Heart right ventricle (tissue), 16 donors: ENCODE measurements at places on chromosomes 12 and 14. TPM values are rescaled to one million over a fixed set of nuclear protein-coding genes. Genes with fewer than 3 reads are reported as not detected.

- no peak for DNase-seq
Observed at GRCh38 chr12:115574826-115575225, 702.7 kb downstream of the MED13L start.

DNA sequence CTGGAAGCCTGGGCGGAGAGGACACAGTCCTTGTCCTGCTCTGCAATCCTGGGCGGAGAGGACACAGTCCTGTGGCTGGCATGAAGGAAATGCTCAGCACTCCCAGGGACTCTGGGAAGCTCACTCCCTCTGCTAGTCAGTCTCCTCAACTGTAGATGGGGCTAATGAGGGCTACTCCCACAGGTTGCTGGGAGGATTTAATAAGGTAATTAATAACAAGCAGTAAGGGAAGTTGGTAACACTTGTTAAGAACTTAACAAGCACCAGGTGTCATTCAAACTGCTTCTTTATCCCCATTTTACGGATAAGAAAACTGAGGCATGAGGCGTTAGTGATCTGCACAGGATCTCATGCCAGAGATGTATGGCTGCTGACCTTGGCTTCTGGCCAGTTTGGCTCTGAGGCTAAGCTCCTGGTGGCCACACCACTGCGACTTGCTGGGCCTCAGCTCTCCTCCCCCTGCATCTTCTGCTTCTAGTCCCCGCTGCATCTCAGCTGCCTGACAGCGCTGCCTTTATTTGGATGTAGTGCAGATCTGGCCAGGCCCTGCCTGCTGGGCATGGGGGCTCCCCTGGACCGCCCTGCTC lies 54.1 kb upstream of the BEGAIN start:
- no peak for DNase-seq

PDZRN4 gene
- not detected for total RNA-seq

DNA sequence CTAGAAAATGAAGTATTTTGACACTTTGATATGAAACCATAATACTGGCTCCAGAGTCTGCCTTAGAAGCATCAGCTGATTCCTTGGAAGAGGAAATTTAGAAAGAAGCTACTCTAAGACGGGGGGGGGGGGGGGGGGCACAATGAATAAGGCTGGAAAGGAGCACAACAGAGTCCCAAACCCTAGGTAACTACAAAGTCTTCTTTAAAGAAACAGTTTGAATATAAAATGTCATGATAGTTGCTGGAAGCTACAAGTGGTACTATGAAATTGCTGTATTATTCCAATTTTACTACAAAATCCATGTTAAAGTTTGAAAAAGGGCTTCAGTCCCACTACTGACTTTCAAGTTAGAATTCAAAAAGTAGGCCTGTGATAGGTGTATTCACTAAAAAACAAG lies 31.6 kb downstream of the CDK17 start:
- no peak for DNase-seq

DNA sequence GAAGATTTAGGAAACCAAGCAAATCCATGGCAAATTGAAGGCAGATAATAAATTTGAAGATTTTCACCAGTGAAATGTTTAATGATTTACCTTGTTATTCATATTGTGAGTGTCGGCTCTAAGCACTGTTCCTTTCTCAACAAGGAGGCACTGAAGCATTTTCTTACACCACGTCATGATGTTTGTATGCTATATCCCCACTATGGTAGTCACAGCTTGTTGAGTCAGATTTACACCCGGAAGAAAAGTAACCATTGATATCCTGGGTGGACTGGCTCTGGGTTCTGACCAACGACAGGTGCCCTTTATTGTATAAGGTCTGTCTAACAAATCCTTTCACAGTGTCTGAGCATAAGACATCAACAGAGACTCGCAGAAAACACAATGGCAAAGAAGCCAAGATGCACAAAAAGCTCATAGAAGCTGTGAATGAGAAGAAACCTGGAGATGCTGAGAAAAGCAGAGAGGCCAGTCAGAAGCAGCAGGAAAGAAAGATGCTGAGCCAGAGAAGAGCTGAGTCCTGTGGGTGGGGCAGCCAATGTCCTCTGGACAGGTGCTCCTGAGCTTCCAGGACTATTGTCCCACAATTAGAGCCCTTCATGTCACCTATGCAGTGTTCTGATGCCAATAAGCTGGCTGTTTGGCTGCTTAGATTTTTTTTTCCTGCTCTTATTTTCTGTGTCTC lies 49.7 kb upstream of the ARHGAP5 start:
- no peak for DNase-seq

LALBA gene
- not detected for total RNA-seq
